CD4-positive, alpha-beta T cell (primary cell): ENCODE measurements at places on chromosomes 7 and 10.

- DNase-seq: no peak
Observed at GRCh38 chr10:130045091-130045652, 65.5 kb downstream of the C10orf143 start.

GRCh38 chr7:36838616-36839225 lies 114.4 kb upstream of the AOAH start:
- DNase-seq: no peak

GRCh38 chr7:38671911-38672905 lies 41.0 kb upstream of the AMPH start:
- no peak for DNase-seq

DNA sequence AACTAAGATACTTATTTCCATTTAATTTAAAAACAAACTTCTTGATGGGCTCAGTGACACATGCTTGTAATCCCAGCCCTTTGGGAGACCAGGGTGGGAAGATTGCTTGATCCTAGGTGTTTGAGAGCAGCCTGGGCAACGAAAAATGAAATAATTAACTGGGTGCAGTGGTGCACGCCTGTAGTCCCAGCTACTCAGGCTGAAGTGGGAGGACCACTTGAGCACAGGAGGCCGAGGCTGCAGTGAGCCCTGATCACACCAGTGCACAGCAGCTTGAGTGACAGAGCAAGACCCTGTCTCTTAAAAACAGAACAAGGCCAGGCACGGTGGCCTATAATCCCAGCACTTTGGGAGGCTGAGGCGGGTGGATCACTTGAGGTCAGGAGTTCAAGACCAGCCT lies 37.4 kb downstream of the AVL9 start:
- no peak for DNase-seq

DNA sequence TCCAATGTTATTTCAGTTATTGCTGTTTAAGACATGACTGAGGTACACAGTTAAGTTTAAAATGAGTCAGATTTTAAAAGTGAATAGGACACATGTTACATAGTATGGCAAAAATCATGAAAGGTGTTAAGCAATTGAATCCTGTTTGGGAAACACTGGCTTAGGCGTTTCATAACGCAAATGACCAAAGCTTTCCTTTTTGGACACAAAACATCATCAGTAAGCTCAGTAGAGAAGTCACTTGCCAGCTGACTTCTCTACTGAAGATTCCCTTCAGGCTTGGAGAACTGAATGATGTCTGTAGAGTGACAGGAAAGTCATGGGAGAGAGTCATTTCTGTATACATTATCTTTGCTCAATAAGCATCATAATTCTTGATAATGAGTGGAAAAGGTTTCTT lies 64.4 kb upstream of the RSBN1L start:
- no peak for DNase-seq
